GM06990 (cell line): ENCODE measurements at places on chromosomes 11 and 22.

DNA sequence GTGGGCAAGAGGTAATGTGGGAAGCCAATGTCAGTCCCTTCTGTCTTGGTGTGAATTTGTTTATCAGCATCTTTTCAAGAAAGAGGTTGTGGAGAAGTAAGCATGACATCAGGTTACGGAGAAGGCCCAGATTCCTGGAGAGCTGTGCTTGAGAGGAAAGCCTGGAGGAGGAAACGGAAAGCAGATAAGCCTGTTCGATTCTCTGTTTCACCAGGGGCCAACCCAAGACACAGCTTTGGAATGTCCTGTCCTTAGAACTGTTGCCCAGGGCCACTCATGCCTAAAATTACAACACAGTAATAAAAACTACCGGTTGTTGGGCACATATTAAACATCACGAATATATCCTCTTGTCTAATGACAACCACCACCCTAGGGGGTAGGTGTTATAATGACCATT lies 148.5 kb downstream of the NAV2 start:
- no peak for DNase-seq

DNA sequence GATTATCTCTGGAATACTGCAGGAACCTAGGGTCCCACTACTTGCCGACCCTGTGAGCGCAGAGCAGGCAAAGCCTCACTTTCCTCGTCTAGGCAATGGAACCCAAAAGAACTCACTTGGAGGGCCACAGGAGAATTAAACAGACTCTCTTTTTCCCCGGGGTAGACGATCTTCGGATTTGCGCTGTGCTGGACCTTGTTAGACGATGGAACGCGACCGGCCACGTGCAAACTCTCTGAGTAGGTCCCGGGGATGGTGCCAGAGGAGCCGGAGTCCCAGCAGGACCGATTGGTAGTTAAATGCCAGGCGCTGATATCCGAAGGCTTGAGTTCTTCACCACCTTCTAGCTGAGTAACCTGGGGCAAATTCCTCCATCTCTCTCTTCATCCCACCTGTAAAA lies 1.0 kb upstream of the SLC1A2 start:
- no peak for DNase-seq

DNA sequence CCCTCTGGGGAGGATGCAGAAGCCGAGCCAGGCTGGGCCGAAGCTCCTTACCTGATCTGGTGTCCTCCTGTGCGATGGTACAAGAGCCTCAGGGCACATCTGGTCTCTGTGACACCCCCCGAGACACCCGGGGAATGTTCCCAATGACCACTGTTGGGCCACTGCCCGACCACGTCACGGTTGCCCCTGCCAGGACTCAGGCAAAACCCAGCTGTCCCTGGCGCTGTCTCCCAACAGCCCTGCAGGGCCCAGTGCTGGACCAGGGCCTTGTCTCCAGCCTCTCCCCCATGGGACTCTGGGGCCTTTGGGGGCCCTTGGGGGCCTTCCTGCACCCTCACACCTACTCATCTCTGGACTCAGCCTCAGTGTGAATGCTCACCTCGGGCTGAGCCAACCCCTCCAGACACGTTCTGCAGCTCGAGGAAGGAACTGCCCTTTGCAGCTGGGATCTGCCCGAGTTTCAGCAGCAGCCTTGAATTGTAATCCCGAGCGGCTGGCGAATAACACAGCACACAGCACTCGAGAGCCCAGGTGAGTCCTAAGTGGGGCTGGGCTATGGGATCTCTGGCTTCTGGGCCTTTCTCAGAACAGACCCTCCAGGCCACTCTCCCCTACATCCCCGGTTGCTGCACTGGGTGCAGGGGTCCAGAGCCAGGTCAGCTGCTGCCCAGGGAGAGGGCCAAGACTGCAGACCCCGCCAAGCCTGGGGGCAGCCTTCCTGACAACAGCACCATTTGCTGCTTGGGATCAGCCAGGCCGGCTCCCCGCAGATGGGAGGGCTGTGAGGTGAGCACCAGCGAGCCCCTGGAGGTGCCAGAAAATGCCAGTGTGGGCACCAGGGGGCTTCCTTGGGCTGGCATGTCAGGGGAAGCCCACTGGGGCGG lies 39.8 kb downstream of the RTN4R start:
- no peak for DNase-seq

DNA sequence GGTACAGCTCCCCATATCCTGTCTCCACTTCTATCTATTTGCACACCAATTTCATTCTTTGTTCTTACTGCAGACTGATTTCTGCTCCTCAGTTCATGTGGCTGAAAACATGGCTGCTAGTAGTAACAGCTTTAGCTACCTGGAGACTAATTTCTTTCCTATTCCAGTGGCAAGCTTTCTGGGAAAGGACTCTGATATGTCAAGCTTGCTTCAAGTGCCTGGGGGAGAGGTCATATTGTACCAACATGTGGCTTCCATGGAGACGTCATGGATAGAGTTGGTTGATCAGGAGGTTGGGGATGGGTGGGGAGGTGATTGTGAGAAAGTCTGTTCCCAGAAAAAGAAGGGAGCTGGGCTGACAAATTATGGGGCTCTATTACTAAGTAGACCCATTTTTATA lies 44.9 kb downstream of the ADM start:
- DNase-seq = no peak

GRCh38 chr11:32225571-32226285 lies 134.9 kb downstream of the RCN1 start:
- no peak for DNase-seq

GRCh38 chr11:6598555-6598954 lies 4.9 kb downstream of the RRP8 start:
- DNase-seq = no peak

DNA sequence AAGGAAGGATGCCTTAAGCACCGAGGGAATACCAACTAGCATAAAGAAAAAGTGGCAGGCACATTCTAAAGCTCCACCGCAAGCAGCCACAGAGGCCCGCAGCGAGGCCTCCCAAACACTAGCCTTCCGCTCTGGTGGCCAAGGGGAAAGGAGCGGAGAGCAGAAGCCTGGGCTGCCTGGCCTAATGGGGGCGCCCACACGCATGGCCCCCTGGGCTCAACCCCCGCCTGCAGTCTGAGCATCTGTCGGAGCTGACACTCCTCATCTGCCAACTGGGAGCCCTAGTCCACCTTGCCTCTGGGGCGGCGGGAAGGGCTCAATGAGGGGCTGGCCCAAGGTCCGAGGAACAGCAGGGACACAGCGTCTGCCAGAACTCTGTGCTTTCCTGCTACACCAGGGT lies 50.1 kb upstream of the WNT11 start:
- no peak for DNase-seq
